Left renal pelvis (tissue), 4 donors: ENCODE measurements at places on chromosomes 7 and 10.
A peak's percentile ranks its signal among the peaks of the same experiment; 100 is the strongest.

DNA sequence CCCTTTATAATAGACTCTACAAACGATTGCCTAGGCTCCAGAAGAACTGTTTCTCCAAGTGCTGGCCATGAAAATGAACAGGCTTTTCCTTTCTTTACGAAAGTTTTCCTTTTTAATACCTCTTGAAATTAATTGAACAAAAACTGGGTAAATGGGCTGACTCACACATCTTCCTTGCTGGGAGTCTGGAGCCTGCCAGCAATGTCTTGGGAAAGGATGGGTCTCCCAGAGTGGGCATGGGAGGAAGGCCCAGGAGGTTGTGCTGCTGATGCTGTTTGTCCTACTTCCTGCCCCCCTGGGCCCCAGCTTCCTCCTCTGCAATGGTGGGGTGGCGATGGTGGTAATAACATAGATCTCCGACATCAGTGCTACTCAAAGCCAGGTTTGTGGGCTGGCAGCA, 174.1 kb downstream of the RPS24 start:
- no peak for DNase-seq

DNA sequence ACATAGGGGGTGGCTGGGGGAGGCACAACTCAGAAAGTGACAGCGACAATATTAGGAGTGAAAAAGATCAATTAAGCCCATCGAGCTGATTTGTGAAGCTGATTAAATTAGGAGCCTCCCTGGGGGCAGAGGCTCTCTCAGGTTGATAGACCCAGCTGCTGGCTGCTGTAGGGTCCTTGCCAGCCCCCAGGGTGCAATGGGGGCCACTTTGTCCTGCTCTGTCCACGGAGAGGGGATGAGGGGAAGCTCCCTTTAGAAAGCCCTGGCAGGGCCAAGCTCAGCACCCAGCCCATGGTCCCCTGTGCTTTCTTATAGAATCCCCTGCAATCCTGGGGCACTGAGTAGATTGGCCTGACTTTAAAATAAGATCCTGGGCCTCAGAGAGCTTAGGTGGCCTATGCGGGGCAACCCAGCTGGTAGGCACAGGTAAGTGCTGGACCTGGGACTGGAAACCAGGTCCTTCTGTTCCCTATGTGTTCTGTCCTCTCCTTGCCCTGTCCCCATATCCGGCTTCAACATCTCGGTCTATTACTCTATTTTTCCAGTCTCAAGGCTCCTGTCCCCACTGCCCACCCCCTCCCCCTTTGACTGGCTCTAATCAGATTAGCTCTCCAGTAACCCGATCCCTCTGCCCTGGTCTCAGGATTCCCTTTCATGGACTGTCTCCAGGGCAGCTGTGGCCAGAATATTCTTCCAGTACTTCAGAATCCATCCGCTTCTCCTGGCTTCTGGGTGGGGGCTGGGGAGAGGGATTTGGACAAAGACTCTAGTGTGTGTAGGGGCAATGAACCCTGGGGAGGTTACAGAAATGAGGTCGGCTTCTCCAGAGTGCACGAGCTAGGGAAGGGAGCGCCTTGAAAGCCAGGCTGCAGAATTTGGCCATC, 259.6 kb downstream of the RPS24 start:
- DNase-seq = no peak

DNA sequence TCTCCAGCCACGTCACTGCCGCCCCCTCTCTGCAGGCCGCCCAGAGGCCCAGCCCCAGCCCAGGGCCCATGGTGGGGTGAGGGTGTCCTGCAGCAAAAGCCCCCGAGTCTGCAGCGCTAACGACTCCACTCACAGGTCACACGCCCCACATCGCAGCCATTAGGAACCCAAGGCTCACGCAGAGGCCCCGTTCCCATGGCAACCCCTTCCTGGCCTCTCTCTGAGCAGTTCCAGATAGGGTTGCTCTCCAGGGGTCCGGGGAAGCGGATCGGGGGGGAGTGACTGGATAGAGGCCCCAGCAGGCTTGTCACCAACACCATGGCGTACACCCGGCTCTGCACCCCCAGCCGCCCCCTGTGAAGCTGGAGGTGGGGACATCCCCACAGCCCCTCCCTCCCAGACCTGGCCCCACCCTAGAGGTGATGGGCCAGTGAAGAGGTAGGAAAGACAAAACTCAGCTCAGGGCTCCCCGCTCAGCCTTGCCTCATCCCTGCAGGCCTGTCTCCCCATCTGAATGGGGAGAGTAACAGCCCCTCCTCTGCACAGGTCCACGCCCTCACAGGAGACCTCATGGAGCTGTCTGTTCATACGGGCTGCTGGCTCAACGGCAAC, 41.2 kb downstream of the TNRC18 start:
- DNase-seq = peak; percentile 53

GRCh38 chr10:43091846-43092245, 15.0 kb downstream of the RET start:
- no peak for DNase-seq

- DNase-seq = no peak
These were observed 83.5 kb downstream of the IPMK start for GRCh38 chr10:58184120-58184670.

- no peak for DNase-seq
These were observed 135.2 kb downstream of the DIP2C start for GRCh38 chr10:554182-554848.

- no peak for DNase-seq
These were observed 111.1 kb upstream of the NPY start for GRCh38 chr7:24172856-24173255.

DNA sequence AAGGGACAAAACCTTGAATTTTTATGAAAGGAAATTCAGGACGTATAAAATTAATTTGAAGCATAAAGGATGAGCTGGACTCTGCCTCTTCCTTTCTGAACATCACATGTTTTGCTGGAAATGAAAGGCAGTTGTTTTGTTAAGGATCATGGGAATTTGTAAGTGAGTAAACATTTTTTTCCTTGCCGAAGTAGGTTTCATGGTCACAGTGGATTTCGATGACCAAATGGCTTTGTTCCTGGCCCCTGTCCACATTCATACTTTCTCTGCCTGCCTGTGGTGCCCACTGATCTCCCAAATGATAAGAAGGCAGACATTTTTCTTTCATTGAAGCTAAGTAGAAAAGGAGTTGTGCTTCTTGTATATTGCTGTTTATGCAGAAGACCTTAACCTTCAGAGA, 104.2 kb downstream of the ARID5B start:
- no peak for DNase-seq

DNA sequence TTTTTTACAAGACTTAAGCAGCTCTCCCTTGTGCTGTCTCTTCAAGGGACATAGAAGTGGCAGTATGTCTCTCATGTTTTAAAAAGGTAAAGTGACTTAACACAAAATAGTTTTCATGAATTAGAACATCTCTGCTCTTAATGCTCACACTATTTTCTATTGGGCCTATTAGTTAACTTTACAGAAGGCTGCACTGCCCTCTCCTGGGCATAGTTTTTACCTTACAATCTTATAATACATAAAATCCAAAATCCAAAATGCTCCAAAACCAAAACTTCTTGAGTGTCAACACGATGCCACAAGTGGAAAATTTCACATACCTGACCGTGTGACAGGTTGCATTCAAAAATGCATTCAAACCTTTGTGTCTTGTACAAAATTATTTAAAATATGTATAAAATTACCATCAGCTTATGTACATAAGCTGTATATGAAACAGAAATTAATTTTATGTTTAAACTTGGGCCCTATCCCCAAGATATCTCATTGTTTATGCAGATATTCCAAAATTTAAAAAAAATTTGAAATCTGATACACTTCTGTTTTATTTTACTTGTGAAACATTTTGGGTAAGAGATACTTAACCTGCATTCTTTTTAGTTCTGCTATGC, 25.8 kb downstream of the TES start:
- DNase-seq = no peak

- DNase-seq = no peak
These were observed 10.3 kb upstream of the CPA5 start for GRCh38 chr7:130334274-130334673.

DNA sequence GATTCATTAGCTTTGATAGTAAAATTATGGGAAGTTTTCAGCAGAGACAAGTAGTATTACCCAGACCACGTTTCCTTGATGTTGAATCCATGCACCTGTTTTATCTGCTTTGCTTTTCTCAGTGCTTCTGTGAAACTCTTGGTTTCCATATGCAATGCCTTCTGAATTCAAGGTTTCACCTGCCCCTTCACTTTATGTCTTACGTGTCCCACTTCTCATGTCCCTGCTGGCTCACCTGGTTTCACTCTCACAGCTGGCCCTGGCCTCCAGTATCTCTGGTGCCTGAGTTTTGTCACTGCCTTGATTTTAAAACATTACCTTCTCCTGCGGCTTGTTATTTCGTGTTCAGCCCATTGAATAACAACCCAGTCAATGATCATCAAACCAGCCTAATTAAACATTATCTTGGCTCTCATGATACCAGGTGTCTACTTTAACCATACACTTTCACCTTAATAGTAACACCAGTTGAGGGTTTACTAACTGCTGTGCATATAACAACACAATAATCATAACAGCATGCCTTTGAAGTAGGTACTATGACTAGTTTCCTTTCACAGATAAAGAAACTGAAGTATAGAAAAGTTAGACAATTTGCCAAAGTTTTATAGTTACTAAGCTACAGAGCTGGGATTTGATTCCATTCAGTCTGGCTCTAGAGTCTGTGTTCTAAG, 175.7 kb upstream of the PCLO start:
- no peak for DNase-seq

DNA sequence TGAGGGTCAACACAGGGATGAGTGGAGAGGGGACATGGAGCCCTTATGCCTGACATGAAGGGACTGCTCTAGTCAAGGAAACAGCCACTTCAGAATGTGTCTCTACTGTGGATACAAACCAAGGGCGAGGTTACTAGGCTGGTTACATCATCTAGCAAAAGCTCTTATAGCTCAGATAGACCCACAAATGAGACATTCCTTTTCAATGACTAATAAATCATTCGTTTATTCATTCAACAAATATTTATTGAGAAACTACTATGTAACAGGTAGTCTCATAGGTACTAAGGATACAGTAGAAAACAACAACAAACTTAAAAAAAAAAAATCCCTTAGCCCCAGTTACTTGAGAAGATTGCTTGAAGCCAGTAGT, 219.5 kb downstream of the KIAA1217 start:
- DNase-seq = no peak

GRCh38 chr10:83961620-83962019, 177.7 kb upstream of the GHITM start:
- no peak for DNase-seq

GRCh38 chr10:43218951-43219837, 47.7 kb downstream of the RASGEF1A start:
- no peak for DNase-seq

DNA sequence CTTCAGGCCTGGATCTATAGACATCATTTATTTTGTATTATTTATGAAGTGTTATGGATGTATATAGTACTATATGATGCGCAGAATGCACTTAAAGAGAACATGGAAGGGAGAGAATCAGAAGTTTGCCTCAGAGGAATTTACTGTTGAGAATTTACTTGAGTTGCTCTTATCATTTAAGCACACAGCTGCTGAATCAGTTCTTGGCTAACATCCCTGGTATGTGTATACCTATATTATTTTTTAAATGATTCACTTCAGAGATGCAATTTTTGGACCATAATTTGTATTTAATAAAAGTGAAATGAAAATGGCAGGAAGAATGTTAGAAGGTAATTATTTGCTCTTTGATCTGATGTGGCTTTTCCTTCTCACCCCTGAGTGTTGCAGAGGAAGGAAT, 191.6 kb downstream of the BICC1 start:
- no peak for DNase-seq

- no peak for DNase-seq
These were observed 309.3 kb downstream of the PAXIP1 start for GRCh38 chr7:154693661-154694060.

- DNase-seq = peak; percentile 47
These were observed 81.3 kb downstream of the C10orf105 start for GRCh38 chr10:71638064-71638821.

DNA sequence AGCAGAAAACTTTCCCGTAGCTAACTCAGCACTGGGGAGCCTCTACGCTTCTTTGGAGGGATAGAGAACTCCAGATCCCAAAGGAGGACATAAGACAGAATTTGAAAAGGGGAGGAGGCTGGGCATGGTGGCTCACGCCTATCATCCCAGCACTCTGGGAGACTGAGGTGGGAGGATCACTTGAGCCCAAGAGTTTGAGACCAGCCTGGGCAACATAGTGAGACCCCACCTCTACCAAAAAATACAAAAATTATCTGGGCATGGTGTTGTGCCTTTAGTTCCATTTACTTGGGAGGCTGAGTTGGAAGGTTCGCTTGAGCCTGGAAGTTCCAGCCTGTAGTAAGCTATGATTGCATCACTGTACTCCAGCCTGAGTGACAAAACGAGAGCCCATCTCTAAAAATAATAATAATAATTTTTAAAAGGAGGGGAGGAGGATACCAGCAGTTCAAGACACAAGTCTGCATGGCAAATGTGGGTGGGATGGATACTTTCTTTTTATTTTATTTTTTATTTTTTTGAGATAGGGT, 165.9 kb upstream of the SH2B2 start:
- no peak for DNase-seq

- DNase-seq = no peak
These were observed 66.4 kb downstream of the MINDY4 start for GRCh38 chr7:30837581-30837980.

GRCh38 chr10:76811430-76811829, 826.2 kb downstream of the KCNMA1 start:
- DNase-seq = no peak

GRCh38 chr10:7908541-7909210, 90.4 kb downstream of the TAF3 start:
- DNase-seq = no peak

DNA sequence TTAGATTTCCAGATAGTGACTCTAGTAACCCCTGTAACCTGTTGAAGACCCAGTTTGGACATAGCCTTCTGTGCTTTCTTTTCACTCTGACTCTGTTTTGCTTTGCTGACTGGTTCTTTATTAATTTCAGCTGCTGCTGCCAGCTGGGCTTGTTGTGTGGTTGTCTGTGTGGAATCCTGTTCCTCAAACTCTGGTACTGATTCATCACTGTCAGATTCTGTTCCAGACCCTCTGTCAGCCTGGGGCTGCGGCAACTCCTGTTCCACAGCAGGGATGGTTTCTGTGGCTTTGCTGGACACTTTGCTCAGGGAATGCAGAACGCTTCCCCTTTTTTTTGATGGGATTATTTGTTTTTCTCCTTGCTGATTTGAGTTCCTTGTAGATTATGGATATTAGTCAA, 104.9 kb downstream of the SEC23IP start:
- no peak for DNase-seq

DNA sequence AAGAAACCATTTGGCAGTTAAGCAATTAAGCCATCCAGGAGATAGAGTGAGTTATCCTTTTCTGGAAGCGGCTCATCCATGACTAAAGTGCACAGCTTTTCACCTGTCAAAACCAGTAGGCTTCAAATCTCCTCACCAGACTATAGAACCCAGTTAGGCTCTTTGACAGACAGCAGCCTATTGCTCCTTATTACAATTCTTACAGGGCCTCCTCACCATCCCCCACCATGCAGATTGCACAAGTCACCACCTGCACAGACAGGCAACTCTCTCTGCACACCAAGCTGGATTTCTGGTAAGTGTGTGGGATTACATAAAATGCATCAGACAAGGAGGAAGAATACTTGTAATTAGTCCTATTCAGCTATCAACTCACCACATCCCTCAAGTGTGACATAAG, 301.6 kb downstream of the SNX13 start:
- no peak for DNase-seq

- no peak for DNase-seq
These were observed 294.3 kb upstream of the KIAA1217 start for GRCh38 chr10:23914641-23915040.
